Endothelial cell of umbilical vein (primary cell): ENCODE measurements at places on chromosomes 7 and 10. TPM values are rescaled to one million over a fixed set of nuclear protein-coding genes. Genes with fewer than 3 reads are reported as not detected.

DNA sequence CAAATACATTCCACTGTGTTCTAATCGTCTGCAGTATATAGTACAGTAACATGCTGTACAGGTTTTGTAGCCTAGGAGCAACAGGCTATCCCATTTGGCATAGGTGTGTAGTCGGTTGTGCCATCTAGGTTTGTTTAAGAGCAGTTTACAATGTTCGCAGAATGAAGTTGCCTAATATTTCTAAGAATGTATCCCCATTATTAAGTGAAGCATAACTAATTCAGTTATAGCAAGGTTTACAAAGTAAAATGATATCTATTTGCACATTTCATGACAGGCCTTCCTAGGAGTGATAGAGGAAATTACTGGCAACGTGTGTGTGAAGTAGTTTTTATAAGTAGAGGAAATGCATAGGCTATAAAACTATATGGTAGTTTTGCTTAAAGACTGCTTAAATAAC, 4.0 kb downstream of the CREM start:
- no peaks in the 10 kb centered on the region for H3K27me3 ChIP-seq
- H3K27ac ChIP-seq: no peak overlapping the region
- peaks cover 20% of the 10 kb centered on the region for H3K4me1 ChIP-seq
- DNase-seq: no peak
- no peak overlapping the region for H3K4me3 ChIP-seq

SLC26A3 gene
- not detected in 2 replicates for total RNA-seq

BTBD16 gene
- total RNA-seq: 0.78 TPM in 1 of 2 replicates, not detected in the other

GRCh38 chr10:95263864-95264226, 27.0 kb downstream of the PDLIM1 start:
- no peak overlapping the region for H3K4me3 ChIP-seq
- H3K36me3 ChIP-seq: peaks cover 10% of the 10 kb centered on the region
- H3K27me3 ChIP-seq: no peaks in the 10 kb centered on the region
- peaks cover 35% of the 10 kb centered on the region for H3K4me1 ChIP-seq
- no peak overlapping the region for H3K27ac ChIP-seq

GSDME gene
- total RNA-seq: 21.3 and 23.4 TPM in 2 replicates

DNA sequence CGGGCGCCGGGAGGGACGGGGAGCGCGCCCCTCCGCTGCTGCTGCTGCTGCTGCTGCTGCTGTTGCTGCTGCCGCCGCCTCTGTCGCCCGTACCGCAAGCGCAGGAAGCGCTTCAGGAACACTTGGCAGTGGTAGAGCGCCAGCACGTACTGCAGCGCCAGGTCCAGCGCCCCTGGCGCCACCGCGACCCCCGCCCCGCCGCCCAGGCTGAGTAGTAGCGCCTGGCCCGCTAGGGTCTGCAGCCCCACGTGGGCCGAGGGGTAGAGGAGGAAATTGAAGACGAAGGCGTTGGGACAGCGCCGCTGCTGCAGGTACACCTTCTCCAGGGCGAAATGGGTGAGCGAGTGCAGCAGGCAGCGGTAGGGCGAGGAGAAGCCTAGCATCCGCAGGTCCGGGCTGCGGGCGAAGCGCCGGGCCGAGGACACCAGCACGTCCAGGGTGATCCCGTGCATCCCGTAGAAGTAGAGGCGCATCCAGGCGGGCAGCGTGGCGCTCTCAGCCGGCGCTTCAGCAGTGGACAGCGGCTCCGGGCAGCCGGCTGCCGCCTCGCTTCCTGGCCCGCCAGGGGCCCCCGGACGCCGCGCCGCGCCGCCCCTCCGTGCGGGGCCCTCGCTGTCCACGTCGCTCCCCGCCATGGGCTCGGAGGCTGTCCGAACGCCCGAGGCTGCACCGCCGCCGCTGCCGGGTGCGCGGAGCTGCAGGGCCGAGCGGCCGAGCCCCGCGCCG, at the start of gene TMEM229A:
Gene TMEM229A, minus strand, starts transcription at position 699 of the 726 bp plus-strand sequence. Its CDS starts 64 bp downstream, at position 635.
- DNase-seq: peak; percentile 46
- H3K4me1 ChIP-seq: peaks cover 10% of the 10 kb centered on the region
- peak within 1 kb of the TSS; percentile 21 for H3K4me3 ChIP-seq

- peaks cover 23% of the 10 kb centered on the region for H3K4me1 ChIP-seq
- no peaks in the 10 kb centered on the region for H3K36me3 ChIP-seq
- H3K27me3 ChIP-seq: no peaks in the 10 kb centered on the region
- H3K4me3 ChIP-seq: peak overlapping the region; percentile 73
- DNase-seq: peak; percentile 46
- peak overlapping the region; percentile 56 for H3K27ac ChIP-seq
Observed at GRCh38 chr7:39950473-39951225, 593 bp downstream of the CDK13 start.

GRID2IP gene
- not detected in 2 replicates for total RNA-seq

- no peak for DNase-seq
- no peaks in the 10 kb centered on the region for H3K27me3 ChIP-seq
- H3K4me1 ChIP-seq: no peaks in the 10 kb centered on the region
- no peak overlapping the region for H3K4me3 ChIP-seq
- no peaks in the 10 kb centered on the region for H3K36me3 ChIP-seq
- no peak overlapping the region for H3K27ac ChIP-seq
Observed at GRCh38 chr7:68394131-68394530, 1204.1 kb upstream of the AUTS2 start.

ELMO1 gene
- 23.5 and 30.6 TPM in 2 replicates for total RNA-seq

DNA sequence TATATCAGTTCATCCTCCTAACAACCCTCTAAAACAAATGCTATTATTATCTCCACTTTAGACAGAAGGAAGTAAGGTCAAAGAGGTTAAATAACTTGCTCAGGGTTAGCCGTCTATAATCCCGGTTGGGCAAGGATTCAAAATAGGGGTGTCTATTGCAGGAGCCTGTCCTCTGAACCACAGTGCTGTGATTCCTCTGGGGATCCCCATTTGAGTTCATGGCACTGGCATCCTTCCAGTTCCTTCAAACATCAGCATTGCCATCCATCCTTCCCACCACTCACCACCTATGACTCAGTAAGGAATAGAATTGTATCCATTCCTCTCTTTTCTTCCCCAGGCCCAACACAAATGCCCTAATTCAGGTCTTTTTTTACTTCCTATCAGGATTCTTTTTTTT, 25.6 kb downstream of the HPS6 start:
- H3K27ac ChIP-seq: no peak overlapping the region
- no peaks in the 10 kb centered on the region for H3K27me3 ChIP-seq
- peak; percentile 23 for DNase-seq
- no peaks in the 10 kb centered on the region for H3K36me3 ChIP-seq

GRCh38 chr7:21580073-21580521, 37.3 kb downstream of the DNAH11 start:
- no peak overlapping the region for H3K4me3 ChIP-seq
- H3K36me3 ChIP-seq: no peaks in the 10 kb centered on the region
- H3K27ac ChIP-seq: no peak overlapping the region

IDI2 gene
- not detected in 2 replicates for total RNA-seq

- no peak overlapping the region for H3K4me3 ChIP-seq
- H3K27me3 ChIP-seq: no peaks in the 10 kb centered on the region
- no peak for DNase-seq
Observed at GRCh38 chr7:34463830-34464229, 194.2 kb upstream of the NPSR1 start.

GRCh38 chr7:14747701-14748100, 154.8 kb downstream of the DGKB start:
- H3K27me3 ChIP-seq: no peaks in the 10 kb centered on the region
- H3K4me1 ChIP-seq: peaks cover 28% of the 10 kb centered on the region
- DNase-seq: peak; percentile 79
- no peaks in the 10 kb centered on the region for H3K36me3 ChIP-seq
- H3K4me3 ChIP-seq: no peak overlapping the region

- H3K4me1 ChIP-seq: peaks cover 20% of the 10 kb centered on the region
- no peak overlapping the region for H3K27ac ChIP-seq
- no peak overlapping the region for H3K4me3 ChIP-seq
- no peaks in the 10 kb centered on the region for H3K36me3 ChIP-seq
- H3K27me3 ChIP-seq: no peaks in the 10 kb centered on the region
Observed at GRCh38 chr10:103699611-103700435, 155.6 kb downstream of the SH3PXD2A start.

GRCh38 chr7:117119192-117119924, 166.1 kb downstream of the ST7 start:
- peak; percentile 84 for DNase-seq
- no peaks in the 10 kb centered on the region for H3K36me3 ChIP-seq
- H3K4me3 ChIP-seq: no peak overlapping the region
- H3K4me1 ChIP-seq: peaks cover 16% of the 10 kb centered on the region

GRCh38 chr10:49751636-49752510, 10.2 kb downstream of the OGDHL start:
- DNase-seq: no peak
- H3K4me1 ChIP-seq: no peaks in the 10 kb centered on the region
- no peak overlapping the region for H3K27ac ChIP-seq
- no peaks in the 10 kb centered on the region for H3K36me3 ChIP-seq
- H3K27me3 ChIP-seq: no peaks in the 10 kb centered on the region

SNCG gene
- 30.5 and 31.4 TPM in 2 replicates for total RNA-seq

DNA sequence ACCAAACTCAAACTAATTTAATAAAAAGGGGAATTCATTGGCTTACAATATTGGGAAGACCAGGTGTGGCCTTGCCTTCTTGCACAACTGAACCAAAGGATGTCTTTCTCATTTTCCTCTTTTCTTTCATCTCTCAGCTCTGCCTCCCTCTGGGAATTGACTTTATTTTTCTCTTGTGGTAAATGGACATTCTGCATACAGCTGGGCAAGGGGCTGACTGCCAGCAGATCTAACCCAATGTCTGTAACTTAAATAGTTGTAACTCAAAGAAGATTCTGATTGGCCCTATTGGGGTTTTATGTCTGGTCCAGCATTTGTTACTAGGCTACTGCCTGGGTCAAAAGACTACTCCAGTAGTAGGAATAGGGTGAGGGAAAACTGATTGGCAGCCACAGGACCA, 15.3 kb downstream of the PTTG1IP2 start:
- H3K27me3 ChIP-seq: peaks cover 2% of the 10 kb centered on the region
- no peaks in the 10 kb centered on the region for H3K36me3 ChIP-seq
- no peaks in the 10 kb centered on the region for H3K4me1 ChIP-seq
- H3K4me3 ChIP-seq: no peak overlapping the region

TAS2R3 gene
- total RNA-seq: 1.3 and 2.0 TPM in 2 replicates

DNA sequence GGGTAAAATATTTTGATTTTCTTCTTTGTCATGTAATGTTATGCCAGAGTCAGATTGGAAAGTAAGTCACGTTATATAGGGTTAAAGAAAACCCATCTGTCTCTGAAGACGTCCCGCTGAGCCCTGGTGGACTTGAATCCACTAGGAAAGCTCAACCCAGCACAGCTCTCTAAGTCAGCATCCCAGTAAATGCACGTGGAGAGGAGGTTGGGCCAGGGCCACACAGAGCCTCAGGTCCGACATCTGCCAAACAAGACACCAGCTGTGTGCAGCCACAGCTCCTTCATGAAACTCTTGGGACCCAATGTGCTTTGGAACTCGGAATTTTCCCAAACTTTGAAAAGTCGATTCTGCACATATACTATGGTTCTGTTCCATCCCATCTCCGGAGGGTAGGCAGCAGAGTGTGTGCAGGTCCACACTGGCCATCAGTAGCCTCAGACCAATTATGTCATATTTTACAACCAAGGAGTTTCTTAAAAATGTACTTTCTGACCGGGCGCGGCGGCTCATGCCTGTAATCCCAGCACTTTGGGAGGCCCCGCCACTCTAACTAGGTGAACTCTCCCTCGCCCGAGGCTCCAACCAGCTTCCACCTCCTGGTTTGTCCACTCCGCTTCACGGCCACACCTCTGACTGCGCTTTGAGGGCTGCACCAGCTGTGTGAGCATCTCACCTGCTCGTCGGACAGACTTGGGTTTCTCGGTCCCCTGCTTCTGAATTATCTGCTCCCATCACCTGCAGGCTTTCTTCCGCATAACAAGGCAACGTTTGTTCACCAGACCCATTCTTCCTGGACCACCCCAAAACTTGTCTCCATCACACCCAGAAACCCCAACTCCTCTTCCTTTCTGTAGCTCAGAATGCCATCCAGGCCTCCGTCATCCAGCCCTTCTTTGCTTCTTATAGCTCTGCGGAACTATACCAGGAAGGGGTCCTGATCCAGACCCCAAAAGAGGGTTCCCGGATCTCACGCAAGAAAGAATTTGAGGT, 29.7 kb upstream of the DNAJB6 start:
- H3K4me1 ChIP-seq: peaks cover 18% of the 10 kb centered on the region
- H3K4me3 ChIP-seq: no peak overlapping the region
- no peaks in the 10 kb centered on the region for H3K36me3 ChIP-seq
- no peak overlapping the region for H3K27ac ChIP-seq

DNA sequence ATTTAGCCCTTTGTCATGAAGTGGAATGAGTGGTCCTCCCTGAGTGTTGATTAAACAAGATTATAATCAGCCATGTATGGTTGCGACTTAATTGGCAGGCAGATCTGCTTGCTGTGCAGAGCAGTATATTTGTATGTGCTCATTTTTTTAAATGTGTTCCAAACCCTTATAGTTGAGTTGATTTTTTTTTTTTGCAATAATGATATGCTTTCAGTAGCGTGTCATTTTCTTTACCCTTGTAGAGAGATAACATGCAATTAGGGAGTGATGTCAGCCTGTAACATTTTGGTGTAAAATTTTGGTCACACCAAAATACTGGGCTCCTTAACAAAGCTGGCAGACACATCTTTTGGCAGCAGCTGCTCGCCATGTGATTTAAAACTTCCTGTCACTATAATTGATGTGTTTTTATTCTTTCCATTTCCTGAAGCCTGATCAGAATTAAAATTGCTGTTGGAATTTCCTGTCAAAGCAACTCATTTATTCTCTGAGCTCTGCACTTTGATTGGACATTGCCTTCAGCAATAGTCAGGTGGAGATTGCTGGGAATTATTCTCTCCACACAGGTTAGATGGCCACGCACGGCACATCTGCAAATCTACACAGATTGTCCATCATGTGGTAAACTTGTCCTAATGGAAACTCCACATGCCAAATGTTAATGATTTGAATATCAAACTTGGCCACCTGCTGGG, 125.3 kb downstream of the DYNC1I1 start:
- no peaks in the 10 kb centered on the region for H3K36me3 ChIP-seq
- DNase-seq: peak; percentile 87
- H3K27me3 ChIP-seq: peaks cover 7% of the 10 kb centered on the region
- H3K4me1 ChIP-seq: peaks cover 17% of the 10 kb centered on the region
- no peak overlapping the region for H3K27ac ChIP-seq

PNLIPRP2 gene
- total RNA-seq: not detected in 2 replicates

ENTPD7 gene
- 18.5 and 20.6 TPM in 2 replicates for total RNA-seq

GRCh38 chr10:5547931-5548660, 23.3 kb downstream of the CALML3 start:
- no peak overlapping the region for H3K4me3 ChIP-seq
- H3K36me3 ChIP-seq: no peaks in the 10 kb centered on the region
- peak; percentile 55 for DNase-seq
- peaks cover 43% of the 10 kb centered on the region for H3K4me1 ChIP-seq

HABP2 gene
- total RNA-seq: not detected in 2 replicates

- no peaks in the 10 kb centered on the region for H3K27me3 ChIP-seq
- H3K4me3 ChIP-seq: no peak overlapping the region
- H3K4me1 ChIP-seq: peaks cover 7% of the 10 kb centered on the region
- H3K27ac ChIP-seq: no peak overlapping the region
Observed at GRCh38 chr7:149175150-149175549, 20.2 kb upstream of the ZNF282 start.

- peaks cover 10% of the 10 kb centered on the region for H3K4me1 ChIP-seq
- no peak overlapping the region for H3K27ac ChIP-seq
- DNase-seq: no peak
- no peaks in the 10 kb centered on the region for H3K27me3 ChIP-seq
- no peak overlapping the region for H3K4me3 ChIP-seq
Observed at GRCh38 chr7:51126324-51126723, 190.3 kb downstream of the COBL start.
